ENCODE measurements at places on chromosomes 5 and 9. TPM values are rescaled to one million over a fixed set of nuclear protein-coding genes. Genes with fewer than 3 reads are reported as not detected.

Gene PPP1R26
- total RNA-seq, result 0.35 TPM

Gene PHAX
- total RNA-seq, result 32.9 TPM

Gene MAP3K1
- total RNA-seq, result 96.0 TPM

Gene LIFR
- 0.12 TPM for total RNA-seq

Gene MLANA
- total RNA-seq, result not detected

Gene RNF20
- total RNA-seq, result 53.4 TPM

Gene GPR150
- total RNA-seq, result 1.2 TPM

DNA sequence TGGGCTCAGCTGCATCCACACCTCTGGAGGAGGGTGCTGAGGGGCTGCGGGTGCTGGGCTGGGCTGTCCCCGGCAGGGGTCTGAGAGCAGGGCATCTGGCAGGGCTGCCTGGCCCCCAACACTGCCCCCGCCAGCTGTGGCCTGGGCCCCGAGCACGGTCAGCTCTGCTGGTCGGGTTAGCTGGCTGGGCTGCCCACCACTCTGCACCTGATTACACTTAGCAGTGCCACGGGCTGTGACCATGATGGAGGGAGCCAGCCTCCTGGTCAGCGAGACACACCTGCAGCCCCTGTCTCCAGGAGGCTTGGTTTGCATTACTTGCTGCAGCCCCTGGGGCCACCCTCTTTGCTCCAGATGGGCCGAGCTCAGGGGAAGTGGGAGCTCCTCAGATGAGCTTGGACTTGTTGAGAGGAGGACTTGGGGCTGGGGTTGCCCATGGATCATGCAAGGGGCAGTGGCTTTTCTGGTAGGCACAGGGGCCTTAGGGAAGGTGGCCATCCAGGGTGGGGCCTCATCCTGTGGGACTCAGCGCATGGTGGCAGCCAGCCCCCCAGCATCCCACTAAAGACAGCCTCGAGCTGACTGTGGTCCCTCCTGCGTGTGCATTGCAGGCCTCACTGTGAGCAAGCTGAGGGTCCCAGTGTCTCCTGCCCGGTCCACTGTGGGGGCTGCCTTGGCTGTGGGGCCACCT is 132.0 kb upstream of the FAM120A start:
- DNase-seq, result no peak

DNA sequence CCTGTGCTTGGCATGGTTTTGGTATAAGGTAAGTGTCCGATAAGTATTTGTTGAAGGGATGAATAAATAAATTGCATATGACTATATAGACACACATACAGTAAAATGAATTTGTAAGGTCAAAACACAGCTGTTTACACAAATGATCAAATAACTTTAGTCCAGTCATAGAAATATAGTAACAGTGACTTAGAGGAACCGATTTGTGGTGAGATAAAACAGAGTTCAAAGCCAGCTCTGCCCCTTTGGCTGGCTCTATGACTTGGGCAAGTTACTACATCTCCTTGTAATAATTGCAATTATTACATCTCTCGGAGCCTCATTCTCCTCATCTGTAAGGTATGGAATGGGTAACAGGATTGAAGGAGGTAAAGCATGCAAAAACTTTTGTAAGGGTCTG is 384.0 kb downstream of the PLK2 start:
- DNase-seq, result no peak

DNA sequence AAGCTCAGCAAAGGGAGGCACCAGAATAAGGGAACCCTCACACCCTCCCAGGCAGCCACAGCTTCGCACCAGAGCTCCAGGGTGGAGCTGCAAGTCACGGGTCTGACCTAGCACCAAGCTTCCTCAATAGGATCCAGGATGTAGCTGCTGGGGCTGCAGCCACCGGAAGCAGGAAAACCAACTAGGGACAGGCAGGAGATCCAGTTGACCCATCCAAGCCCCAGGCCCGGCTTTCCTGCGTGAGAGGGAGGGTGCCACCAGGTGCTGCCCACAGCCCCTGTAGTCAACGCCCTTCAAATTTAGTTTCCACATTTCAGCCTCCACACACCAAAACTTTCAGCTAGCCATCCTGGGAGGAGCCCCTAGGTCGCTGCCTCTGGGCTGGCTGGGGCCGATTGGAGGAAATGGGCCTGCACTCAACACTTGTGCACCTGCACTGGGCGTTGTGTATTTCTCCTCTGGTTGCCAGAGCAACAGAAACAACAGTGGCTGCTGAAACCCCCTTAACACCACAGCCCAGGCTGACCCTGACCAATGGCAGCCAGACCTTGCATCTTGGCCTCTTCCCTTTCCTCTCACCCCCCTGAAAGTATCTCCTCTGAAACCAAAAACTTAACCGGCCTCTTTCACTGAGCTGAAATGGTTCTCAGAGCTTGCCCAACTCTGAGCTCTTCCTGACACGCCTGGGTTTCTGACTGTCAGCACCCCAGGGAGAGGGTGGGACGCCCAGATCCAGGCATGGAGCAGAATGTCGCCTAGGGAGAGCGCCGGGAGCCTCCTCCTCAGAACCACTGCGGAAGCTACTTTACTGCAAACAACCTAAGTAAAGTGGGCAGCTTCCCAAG is 226.5 kb upstream of the MAP3K1 start:
- peak; percentile 66 for DNase-seq

DNA sequence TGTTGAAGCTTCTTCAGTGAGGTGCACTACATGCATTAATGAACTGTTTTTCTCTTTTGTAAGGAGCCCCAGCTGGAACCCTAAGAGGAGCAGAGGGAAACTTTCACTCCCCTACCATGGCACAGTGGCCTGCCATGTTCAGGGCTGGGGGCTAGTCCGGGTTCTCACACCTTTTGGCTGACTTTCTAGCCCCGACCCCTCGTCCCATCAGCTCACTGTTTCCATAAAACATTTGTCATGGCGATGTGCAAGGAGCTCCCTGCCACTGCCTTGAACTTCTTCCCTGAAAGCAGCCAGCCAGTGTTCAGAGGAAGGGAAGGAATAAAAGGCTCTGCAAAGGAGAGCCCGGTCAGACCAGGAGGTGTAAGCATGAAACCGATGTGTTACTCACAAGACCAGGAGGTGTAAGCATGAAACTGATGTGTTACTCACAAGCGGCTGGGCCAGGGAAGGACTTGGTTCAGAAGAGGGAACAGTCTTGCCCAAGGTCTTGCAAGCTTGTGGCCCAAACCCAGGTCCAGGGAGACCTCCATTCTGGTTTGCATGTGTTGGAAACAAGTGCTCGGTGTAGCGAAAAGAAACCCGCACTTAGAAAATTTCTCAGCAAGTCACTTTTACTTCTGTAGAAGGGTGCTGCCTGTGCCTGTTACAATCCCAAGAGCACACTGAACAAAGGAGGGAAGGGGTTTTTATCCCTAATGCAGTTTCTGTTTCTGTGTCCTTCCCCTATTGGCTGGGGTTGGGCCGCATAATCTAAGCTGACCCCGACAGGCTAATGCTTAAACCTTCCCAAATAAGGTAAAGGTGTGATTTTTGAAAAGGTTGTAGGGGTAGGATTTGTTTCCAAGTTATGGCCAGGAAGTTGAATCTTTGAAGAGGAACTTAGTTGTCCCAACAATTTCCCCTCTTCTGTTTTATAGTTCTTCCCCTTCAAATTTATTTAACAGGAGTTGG is 3.4 kb upstream of the ABO start:
- no peak for DNase-seq

DNA sequence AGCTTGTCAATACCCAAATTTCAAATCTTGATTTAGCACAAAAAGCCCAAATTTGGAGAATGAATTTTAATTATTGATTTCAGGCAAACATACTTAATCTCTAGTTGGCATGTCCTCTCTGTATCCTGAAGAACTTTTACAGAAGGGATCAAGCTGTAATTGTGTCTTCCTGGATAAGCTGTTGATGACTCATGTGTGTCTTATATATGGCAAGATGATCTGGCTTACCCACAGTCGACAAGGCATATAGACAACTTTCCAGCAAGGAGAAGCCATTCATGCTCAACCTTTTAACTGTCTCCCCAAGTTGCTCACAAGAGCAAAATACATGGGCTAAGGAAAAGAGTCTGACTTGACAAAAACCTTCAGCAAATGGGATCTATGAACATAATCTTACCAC is 112.5 kb upstream of the SLCO6A1 start:
- DNase-seq, result no peak

DNA sequence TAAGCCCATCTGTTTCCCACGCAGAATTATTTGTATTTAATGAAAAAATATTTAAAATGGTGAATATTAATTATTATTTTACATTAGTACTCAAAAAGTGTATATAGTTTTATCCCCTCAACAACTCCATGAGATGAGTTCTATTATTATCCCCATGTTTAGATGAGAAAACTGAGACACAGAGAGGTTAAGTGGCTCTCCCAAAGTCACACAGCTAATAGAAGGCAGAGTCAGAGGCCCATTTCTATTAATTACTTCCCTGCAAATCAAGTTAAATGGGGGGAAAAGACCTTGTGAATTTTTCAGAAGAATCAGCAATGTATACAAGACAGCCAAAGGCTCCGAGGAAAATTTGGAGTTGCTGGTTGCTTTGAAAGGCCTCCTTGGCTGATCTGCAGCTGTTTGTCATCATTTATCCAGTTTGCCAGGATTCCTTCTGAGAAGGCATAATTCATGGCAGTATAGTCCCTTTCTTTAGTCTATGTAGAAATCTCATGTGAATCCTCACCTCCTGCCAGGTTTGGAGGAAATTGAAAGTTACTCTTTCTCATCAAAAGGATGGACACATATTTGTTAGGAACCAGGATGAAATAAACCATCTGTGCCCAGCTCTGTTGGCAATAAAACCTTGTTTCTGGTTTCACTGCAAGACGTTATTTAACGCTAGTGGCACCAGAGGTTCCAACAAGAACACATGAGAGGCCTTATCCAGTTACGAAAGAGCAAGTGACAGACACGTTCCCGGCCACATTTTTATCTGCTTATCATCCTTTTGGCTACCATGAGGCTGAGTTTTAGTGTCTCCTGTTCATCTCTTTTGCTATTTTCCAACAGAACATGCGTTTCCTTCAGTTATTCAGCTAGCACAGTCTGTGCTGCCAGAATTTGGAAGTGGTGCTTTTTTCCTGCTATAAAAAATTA is 621 bp downstream of the FYB1 start:
- no peak for DNase-seq

DNA sequence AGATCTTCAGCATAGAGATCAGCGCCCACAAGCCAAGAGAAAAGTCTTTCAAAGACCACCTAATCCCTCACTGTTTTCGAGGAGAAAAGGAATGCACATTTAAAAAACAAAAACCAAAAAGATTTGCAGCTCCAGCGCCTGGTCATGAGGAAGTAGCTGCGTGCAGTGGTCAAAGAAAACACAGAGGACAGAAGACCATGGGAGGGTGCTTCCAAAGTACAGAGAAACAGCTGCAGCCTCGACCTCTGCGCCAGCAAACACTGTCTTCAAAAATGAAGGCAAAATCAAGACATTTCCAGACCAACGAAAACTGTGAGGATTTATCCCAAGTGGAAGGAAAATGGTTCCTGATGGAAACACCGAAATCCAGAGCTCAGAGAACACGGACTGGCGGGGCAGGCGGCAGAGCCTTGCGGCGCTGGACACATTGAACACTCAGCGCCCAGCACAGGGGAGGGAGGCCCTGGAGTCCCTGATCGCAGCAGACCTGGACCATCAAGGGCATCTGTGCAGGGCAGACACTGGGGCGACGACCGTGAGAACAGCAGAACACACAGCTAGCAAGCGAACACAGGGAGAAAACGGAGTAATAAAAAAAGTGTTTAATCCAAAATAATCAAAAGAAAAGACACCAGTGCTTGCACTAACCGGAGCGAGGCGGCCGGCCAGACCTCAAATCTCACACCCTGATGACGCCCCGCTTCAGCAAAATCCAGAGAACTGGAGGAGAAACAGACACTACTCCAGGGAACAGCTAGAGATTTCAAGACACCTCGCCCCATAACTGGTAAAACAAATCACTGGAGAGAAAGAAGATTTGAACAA is 12.6 kb upstream of the SLC12A7 start:
- no peak for DNase-seq

DNA sequence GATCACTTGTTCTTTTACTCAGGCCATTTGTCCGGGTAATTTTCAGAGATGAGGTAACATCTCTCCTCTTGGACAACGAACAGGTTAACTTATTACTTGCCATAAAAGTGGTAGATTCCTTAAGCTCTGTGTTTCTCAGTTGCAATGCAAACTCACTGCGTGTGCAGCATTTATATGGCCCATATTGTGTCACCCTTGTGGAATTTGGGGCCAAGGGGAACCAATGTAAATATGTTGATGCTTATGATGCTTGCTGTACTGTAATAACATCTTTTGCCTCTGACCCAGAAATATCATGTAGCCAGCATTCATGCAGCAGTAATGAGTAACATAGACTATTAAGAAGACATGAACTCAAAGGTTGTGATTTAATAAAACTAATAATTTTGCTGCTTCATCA is 175.8 kb downstream of the ADAMTS6 start:
- no peak for DNase-seq

- peak; percentile 56 for DNase-seq
Observed at GRCh38 chr9:124941679-124942561, 1.0 kb upstream of the GOLGA1 start.

GRCh38 chr5:56116599-56117141 is 116.5 kb downstream of the ANKRD55 start:
- DNase-seq, result no peak

GRCh38 chr5:154740483-154740882 is 14.7 kb upstream of the LARP1 start:
- no peak for DNase-seq

DNA sequence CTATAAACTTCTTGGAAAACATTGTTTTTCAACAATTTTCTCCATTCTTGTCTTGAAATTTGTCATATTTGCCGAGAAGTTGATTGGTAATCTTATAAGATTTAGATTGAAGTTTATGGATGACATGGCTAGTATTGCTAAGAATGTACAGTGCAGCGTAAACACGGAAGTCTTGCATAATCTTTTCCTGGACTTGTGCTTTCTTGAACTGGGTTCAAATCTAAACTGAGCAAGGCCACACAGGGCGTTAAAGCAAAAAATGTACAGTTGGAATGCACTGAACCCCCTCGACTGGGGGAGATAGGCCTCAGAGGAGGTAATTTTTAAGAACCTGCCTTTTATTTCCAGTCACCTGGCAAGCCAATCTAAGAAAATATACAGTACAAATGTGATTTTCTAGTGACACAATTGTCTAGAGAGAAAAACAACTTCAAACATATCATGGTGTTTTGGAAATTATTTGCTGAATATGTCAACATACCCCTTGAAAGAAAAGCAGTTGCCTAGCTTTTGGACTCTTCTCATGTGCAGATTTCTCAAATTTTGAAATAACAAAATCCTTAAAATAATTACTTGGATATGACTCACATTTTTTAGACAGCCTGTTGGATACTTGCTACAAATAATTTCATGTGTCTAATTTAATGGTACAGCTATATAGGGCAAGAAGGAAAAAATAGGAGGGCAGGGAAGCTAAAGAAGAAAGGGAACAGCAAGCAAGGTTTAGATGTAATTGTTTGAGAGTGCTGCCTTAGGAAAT is 18.5 kb upstream of the GAS1 start:
- DNase-seq, result no peak

GRCh38 chr9:93826209-93826608 is 128.9 kb downstream of the BARX1 start:
- DNase-seq, result no peak

GRCh38 chr5:98503616-98504015 is 269.8 kb upstream of the RGMB start:
- no peak for DNase-seq

DNA sequence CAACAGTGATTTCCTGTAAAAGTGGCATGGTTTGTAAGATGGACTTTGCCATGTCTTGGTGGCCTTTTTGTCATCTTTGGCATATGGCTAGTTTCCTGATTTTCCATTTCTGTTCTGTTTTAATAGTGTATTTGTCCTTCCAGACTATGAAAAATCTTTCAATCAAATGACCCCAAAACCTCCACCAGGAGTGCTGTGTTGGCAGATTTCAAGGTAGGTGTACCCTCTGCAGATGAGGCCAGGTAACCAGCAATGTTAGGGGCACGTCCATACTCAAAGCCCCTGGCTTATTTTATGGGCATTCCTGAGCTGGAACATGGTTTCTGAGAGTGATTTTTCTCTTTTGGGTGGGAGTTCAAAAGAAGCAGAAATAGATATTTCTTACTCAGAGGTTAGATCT is 15.2 kb upstream of the MAP1B start:
- no peak for DNase-seq

All from T-cell (primary cell).